Stimulated activated CD8-positive, alpha-beta memory T cell treated with anti-CD3 and anti-CD28 coated beads, Interleukin-15, amount 100 ng/mL, for 1 hour (primary cell): ENCODE measurements at places on chromosomes 11 and 22.

DNA sequence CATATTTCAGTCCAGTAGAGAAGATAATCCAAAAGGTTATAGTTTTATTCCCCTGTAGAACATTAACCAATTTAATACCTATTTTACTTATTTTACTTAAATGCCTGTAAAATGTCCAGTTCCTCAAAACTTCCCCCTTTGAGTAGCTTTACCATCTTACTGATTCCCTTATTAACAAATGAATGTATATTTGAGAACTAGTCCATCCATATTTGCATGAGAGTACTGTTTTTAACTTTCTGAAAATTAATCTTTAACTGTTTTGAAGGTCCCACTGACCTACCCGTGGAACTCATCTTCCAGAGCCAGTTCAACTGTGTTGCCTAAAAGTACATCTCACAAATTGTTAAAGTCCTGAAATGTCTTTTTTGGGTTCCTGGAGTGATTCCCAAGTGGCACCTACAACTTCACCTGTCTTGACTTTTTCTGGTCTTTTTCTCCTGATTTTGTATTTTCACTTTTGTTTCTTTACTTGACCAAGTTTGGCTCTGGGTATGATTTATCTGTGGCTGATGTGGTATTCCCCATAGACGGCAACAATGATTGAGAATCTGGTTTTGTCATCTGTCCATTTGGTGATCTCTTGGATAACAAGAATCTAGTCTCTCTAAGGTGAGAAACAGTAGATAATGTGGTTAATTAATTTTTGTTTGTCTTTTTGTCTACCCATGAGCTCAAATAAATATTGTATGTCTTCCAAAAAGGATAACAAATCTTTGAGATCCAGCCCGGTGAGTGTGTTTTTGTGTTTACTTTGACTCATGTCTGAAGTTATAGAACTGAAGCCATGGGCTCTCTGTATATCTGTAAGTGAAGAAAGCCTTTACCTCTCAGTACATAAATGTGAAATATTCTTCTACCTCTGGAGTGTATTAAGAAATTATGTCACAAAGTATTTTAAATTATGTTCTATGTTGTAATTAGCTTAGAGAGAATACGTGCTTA is 174.2 kb downstream of the ETS1 start:
- DNase-seq = no peak

GRCh38 chr11:69563946-69564775 is 76.8 kb upstream of the CCND1 start:
- DNase-seq = no peak

DNA sequence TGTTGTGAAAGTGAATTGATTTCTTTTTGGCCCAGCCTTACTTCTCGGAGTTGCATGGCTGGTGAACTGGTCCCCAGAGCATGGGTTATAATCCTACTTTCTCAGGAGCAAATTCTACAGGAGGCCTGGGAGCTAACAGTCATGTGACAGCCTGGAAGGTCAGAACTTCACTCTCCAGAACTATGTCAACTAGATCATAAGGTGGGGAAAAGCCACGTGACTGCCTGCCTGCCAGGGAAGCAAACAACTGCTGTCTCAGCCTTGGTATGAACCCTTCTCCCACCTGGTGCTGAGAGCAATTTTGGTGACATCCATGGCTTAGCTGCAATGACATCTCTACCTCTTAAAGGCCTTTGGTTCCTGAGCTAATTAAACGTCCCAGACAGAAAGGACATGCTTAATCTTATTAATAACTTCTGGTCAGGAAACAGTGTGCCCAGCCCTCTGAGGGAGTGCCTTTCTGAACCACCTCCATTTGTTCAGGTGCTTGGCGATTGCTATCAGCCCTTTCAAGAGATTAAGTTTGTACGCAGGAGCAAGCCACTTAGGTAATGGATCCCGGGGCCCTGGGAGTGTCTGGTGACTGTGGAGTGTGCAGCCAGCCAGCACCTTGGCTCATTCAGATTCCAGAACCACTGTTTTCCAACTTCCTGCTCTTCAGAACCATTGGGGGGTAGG is 1.4 kb upstream of the CREB3L1 start:
- DNase-seq = no peak

- DNase-seq = no peak
Observed at GRCh38 chr11:61832754-61833153, 4.7 kb downstream of the FADS2 start.

DNA sequence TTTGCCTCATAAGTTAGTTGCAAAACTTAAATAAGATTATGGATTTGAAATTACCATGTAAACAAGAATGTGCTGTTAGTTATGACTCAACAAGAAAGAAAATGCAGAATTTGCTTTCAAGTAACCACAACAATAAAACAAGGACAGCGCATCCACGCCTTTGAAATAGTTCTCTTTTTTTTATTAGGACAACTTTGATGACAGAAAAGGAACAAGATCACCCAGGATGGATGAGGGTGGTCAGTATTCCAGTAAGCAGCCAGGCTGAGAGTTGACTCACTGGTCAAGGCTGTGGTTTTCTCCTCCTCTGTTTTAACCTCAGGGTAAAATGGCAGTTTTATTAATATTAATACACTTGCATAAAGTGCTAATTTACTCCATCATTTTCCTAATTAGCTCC is 544.4 kb downstream of the OPCML start:
- no peak for DNase-seq

- no peak for DNase-seq
Observed at GRCh38 chr11:75280770-75281468, 40.3 kb downstream of the TPBGL start.

GRCh38 chr11:4662876-4663275 is 19.1 kb downstream of the OR51E1 start:
- DNase-seq = no peak

- DNase-seq = no peak
Observed at GRCh38 chr11:15071556-15072255, 1.7 kb upstream of the CALCB start.

GRCh38 chr22:28424427-28425080 is 255.1 kb downstream of the TTC28 start:
- DNase-seq = no peak

DNA sequence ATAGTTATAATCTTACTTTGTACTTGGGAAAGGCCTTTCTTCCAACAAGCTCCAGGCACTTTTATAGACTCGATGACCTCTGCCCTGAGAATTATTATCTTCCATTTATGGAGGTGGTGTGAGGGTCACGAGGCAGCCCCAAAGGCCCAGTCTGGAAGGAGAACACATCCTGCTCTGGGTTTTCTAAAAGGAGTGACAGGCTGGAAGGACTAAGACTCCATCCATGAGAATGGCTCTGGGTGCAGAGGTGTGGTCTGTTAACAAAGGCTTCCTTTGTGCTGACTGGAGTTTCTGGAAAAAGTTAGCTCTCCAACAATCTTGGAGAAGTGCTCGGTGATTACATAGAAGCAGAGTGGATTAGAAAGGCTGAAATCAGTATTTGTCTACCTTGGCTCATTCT is 74.7 kb upstream of the SESN3 start:
- no peak for DNase-seq

GRCh38 chr11:116473790-116474346 is 298.9 kb downstream of the BUD13 start:
- DNase-seq = no peak

GRCh38 chr11:104531075-104531474 is 367.1 kb upstream of the PDGFD start:
- DNase-seq = no peak

DNA sequence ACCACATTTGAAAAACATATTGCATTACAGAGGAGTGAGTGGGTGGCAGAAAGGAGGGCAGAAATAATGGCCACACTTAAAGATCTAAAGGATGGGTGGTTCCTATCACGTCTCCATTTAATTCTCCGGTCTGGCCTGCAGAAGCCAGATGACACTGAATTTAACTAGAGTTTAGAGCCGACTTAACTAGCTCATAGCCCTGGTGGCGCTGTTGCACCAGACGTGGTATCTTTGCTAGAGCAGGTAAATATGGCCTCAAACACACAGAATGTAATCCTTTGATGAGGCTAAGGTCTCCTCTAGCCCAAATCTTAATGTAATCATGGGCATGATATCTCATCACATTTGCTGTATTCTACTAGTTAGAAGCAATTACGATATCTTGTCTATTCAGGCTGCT is 51.5 kb upstream of the GAL start:
- no peak for DNase-seq

DNA sequence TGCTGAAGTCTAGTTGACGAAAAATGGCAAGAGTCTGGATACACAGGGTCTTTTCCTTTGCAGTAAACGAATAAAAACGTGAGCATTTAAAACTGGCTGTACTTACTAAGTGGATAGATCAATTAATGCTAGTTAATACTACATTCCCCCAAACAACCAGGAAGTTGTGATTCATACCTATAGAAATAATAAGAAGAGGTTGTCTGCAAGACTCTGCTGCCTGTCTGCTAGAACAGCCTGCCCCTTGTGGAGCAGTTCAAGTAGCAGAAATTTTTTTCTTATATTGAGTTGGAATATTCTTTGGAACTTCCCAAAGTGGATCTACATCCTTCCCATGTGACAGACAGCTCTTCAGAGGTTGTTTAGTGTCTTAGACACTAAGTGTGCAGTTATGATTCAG is 86.8 kb downstream of the TEAD1 start:
- DNase-seq = no peak
